Ureter (tissue), 1 donor: ENCODE measurements at places on chromosomes 6 and 20.
A peak's percentile ranks its signal among the peaks of the same experiment; 100 is the strongest.

GRCh38 chr6:111686249-111686931 lies 80.7 kb upstream of the TRAF3IP2 start:
- no peak for DNase-seq

DNA sequence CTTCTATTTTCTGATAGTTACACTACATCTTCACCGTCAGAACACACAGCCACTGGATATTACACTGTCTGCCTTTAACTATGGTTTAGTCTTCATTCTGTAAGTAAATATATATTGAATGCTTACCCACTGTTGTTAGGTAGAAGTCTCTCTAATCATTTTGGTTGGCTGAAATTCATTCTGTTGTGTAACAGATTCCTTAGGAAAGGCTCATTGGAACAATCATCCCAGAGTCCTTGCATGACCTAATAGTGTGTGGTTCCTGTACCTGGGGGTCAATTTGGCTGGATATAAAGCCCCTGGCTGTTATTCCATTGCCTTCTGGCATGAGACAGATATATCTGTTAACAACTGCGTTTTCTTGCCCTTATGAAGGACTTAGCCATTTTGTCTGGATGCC lies 9.9 kb downstream of the BLOC1S5 start:
- no peak for DNase-seq

GRCh38 chr20:24653306-24653705 lies 183.9 kb downstream of the SYNDIG1 start:
- no peak for DNase-seq

- DNase-seq = no peak
Measured at GRCh38 chr6:50849796-50850180, 31.1 kb downstream of the TFAP2B start.

DNA sequence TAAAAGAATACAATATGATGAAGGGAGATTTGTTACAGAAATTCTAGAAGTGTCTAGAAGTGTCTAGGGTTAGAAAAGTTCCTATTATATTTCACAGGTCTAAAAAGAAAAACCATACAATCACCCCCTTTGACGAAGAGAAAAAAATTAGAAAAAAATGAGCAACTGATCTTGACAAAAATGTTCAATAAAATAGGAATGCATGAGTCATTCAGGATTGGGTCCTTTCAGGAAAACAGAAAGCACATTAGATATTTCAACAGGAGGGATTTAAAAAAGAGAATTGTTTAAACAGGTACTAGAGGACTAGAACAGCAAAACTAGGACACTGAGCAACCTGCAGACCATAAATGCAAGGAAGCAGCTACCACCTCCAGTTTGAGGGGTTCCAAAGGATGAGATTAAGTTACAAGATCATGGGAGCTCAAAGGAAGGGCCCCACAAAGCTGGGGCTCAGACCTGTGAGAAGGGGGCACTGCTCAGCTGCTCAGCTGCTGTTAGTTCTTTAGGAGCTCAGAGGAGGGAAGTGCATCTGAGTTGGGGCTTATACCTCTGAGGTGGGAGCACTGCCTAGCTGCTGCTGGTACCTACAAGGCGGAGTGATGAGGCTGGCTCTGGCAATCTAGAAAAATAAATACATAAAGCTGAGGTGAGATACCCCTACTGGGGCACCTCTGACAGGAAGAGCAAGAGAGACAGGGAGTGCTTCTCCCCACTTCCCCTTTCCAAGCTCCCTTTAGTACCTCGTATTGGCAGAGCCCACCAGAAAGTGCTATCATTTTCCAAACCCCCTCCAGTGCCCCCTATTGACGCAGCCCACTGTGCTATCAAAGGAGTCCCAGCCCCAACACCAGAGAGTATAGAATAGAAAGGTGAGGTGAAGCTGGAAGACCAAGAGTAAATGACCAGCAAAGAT lies 27.1 kb upstream of the BEND6 start:
- DNase-seq = no peak

DNA sequence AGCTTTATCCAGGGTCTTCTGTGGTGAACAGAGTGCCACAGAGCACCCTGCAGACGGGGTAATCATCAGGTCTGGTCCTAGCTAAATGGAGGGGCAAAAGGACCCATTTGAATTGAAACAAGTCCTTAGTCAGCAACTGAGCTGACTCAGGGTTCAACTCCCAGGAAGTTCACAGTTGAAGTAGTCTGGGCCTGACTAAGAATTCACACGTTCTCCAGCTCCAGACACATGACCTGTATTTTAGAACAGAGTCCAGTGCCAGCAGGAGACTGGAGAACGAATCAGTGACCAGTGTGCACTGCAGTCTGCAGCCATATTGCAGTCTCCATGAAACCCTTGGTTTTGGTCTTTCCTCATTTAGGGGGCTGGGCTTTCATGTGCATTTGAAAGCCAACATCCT lies 85.2 kb downstream of the ELOVL4 start:
- no peak for DNase-seq

GRCh38 chr20:4170621-4171537 lies 155.5 kb upstream of the RNF24 start:
- no peak for DNase-seq

GRCh38 chr20:61146023-61146422 lies 106.0 kb upstream of the CDH4 start:
- DNase-seq = no peak

GRCh38 chr20:21232546-21233280 lies 70.4 kb upstream of the XRN2 start:
- no peak for DNase-seq

DNA sequence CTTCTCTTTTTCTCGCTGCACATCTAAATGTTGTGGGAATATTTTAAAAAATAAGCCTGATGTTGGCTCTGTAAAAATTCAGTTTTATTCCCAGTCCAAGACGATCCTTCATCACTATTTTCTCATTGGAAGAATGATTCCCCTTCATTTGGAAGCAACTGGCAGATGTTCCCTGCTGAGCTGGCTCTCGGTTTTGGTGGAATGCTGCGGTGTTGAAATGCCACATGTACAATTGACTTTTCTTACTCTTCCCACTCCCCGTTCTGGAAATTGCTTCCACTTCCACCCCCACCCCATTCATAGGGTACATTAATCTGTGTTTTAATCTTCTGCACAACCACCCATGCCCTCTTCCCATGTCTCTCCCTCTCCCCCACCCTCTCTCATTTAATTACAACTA lies 496.3 kb upstream of the MAP3K7 start:
- no peak for DNase-seq

DNA sequence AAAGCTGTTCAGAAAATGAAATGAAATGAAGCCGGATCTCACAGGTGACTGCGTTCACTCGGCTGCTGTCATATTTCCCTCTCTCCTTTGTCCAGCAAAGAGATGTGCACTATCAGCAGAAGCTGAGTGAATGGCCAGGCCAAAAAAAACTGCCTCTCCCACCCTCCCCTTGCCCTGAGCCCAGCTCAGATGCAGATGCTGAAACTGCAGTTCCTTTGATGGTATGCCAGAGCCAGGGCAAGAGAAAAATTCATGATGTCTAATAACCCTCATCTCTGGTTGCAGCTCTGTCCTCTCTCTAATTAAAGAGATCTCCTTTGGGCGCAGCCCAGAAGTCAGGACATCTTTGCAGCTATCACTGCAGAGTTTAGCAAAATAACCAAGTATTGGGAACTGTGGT lies 210.5 kb upstream of the RIN2 start:
- DNase-seq = no peak

DNA sequence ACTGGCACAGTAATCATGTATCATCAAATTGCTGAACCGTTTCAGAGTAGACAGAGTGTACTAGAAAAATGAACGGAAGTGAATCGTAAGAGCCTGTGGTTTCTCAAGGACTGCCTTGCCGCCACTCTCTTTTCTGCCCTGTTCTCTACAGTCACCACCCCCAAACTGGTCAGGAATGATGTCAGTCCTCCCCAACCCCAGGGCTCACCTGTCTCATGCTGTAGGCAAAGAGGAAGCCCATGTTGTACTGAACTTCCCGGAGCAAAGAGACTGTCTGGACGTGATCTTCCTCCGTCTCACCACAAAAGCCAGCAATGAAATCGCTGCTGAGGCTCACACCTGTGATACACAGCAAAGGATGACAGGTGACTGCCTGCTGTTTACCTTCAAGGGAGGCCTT lies 31.0 kb downstream of the CDK5RAP1 start:
- DNase-seq = no peak

DNA sequence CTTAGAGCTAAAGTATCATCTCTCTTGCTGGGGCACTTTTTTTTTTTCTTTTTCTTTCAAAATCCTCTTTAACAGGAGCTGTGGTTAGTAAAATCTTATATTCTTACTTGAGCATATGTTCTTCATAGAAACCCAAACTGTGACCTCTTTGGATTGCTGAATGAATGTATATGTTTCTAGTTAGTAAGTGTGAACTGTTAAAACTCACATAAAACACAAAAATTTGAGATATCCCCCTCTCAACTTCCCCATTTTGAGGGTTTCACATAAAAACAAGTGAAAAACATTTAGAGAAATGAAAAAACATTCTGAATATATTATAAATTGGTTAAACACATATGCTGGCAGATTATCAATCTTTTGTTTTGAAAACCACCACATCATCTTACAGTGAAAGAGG lies 78.1 kb downstream of the INSM1 start:
- DNase-seq = no peak

- DNase-seq = no peak
Measured at GRCh38 chr6:22036699-22037098, 260.1 kb downstream of the PRL start.

GRCh38 chr6:2404211-2404929 lies 159.0 kb upstream of the GMDS start:
- no peak for DNase-seq

GRCh38 chr20:37992802-37993409 lies 40.4 kb downstream of the TTI1 start:
- peak; percentile 50 for DNase-seq

GRCh38 chr6:80174900-80175572 lies 68.6 kb downstream of the BCKDHB start:
- DNase-seq = no peak

DNA sequence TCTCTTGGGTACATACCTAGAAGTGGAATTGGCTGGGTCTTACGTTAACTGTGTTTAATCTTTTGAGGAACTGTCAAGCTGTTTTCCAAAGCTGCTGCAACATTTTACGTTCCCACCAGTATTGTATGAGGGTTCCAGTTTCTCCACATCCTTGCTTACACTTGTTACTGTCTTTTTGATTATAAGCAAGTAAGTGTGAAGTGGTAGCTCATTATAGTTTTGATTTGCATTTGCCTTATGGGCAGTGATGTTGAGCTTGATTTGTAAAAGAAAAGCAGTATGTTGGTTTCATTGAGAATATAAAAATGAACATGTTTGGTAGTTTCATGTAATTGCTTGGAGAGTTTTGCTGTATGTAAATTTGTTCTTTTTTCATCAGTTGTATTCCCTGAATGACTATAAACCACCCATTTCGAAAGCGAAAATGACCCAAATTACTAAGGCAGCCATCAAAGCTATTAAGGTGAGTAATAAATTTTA lies 40.4 kb downstream of the SCAF8 start:
- no peak for DNase-seq

DNA sequence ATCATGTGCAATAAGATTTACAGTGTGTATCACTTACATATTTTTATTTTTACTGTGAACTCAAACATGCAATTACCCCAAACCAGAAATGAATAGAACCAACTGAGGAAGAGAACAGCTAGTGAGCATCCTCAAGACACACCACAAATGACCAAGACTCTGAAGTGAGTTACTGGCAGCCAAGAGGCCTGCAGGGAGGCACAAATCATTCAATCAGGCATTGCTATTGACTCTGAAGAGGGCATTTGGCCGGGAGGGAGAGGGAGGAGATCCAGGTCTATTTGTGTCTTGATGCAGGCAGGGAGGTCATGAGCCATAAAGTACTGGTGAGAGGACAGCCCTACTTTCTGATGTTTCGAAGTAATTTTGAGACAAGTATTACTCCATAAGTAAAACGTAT lies 257.7 kb downstream of the BCKDHB start:
- no peak for DNase-seq

GRCh38 chr20:16286601-16287000 lies 286.6 kb downstream of the KIF16B start:
- no peak for DNase-seq

DNA sequence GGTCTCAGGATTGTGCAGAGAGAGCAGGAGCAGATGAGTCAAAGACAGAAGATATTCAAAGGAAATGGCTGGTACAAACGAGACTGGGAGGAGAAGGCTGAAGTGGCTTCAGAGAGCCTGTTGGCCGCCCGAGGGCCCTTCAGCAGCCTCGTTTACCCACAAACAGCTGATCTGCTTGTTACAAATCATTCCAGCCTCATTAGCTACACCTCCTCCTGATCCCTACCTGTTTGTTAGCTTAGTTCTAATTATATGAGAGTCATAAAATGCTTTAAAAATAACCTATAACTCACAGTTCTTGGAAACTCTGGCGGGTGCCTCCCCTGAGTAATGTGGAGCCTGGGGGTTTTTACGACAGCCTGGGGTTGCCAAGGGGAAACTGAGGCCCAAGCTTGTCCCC lies 12.6 kb downstream of the GLP1R start:
- DNase-seq = no peak

GRCh38 chr20:58622671-58623578 lies 28.2 kb upstream of the STX16 start:
- no peak for DNase-seq

- no peak for DNase-seq
Measured at GRCh38 chr20:2618815-2619214, 33.6 kb upstream of the NOP56 start.

- DNase-seq = no peak
Measured at GRCh38 chr6:4645713-4646360, 130.4 kb upstream of the CDYL start.
